ENCODE measurements at places on chromosomes 3 and 15.

DNA sequence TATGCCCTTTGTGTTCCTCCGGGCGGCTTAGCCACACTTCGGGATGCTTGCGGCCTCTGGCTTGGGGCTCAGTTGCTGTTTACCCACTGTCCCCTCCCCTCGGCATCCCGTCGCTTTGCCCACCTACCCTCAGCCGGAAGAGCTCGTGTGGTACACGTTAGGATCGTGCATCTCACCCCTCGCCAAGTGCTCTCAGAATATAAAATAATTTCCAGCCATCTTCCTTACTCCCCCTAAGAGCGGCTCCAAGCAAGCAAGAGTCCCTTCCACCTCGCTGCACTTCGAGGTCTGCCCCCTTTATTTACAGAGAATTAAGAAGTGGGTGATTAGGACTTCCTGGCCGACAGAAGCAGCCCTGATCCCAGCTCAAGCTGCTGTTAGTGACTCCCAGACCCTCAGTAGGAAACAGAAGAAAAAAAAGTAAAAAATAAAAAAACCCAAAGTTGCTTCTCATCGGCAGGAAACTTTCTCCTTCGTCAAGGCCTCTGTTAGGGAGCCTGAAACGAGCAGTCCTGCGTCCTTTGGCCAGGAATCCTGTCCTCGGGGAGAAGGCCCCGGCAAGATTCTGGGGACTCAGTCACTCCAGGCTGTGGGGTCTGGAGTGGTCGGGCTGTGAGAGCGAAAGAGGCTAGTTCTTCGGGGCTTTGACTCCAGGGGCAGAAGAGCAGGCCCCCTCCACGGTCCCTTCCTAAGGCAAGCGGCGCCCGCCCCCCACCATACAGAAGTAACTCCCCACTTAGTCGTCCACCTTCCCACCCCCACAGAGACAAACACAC lies 3.0 kb downstream of the MEIS2 start:
- DNase-seq, result no peak

DNA sequence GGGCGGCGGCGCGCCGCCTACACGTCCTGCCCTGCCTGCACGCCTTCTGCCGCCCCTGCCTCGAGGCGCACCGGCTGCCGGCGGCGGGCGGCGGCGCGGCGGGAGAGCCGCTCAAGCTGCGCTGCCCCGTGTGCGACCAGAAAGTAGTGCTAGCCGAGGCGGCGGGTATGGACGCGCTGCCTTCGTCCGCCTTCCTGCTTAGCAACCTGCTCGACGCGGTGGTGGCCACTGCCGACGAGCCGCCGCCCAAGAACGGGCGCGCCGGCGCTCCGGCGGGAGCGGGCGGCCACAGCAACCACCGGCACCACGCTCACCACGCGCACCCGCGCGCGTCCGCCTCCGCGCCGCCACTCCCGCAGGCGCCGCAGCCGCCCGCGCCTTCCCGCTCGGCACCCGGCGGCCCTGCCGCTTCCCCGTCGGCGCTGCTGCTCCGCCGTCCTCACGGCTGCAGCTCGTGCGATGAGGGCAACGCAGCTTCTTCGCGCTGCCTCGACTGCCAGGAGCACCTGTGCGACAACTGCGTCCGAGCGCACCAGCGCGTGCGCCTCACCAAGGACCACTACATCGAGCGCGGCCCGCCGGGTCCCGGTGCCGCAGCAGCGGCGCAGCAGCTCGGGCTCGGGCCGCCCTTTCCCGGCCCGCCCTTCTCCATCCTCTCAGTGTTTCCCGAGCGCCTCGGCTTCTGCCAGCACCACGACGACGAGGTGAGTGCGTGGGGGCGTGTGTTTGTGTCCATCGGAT lies 602 bp downstream of the TRIM71 start:
- no peak for DNase-seq

GRCh38 chr3:101802179-101802578 lies 23.2 kb downstream of the NXPE3 start:
- no peak for DNase-seq

GRCh38 chr3:190288836-190289235 lies 33.4 kb downstream of the CLDN1 start:
- no peak for DNase-seq

DNA sequence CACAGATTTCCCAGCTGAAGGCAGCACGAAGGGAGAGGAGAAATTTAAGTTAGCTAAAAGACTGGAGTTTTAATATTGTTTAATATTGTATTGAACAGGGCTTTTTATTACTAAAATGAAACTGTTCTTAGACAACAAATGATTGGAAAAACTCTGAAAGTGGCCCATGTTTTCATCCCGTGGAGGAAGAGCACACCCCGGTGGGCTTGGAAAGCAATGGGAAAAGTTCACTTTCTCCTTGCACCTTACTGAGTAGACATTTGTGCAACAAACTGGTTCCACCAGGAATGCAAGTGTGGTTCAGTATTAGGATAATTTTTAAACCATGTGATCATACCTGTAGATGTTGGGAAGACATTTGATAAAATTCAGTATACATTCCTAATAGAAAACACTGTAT lies 8.2 kb upstream of the ESYT3 start:
- DNase-seq, result no peak
